ENCODE measurements at places on chromosomes 6 and 20.

DNA sequence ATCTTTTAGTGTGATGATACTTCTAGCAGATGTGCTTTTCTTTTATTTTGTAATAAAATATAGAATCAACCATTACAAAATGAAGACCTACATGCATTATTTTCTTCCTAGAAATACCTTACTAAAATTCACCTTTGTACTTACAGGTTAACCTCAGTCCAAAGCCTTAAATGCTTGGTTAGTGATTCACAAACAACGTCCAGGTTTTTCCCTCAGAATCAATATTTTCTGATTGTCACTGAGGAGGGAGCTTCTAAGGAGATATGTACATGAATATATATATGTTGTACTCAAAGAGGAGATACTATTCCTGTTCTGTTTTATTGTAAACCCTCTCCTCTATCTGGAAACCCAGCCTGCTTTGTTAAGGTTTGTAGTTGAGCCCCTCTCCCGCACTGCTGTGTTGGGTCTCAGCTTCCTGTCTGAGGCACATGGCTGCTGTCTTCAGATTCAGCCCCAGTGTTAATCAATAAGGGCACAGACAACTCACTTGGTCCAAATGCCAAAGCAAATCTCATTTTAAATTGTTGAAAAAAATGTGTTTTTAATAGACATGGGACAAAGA lies 33.9 kb upstream of the HS3ST5 start:
- DNase-seq: no peak

DNA sequence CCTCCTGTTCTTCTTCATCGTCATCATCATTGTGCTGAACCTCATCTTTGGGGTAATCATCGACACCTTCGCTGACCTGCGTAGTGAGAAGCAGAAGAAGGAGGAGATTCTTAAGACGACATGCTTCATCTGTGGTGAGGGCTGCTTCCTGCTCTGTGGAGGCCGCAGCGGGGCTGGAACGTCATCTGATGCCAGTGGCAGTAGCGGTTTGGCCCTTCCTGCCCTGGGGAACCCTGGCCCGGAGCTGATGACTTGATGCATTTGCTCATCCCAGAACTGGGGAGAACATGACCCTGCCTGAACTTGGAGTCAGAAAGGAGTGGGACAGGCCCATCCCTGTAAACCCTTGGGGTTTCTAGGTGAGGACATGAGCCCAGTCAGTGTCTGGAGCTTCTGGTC lies 18.7 kb downstream of the UQCC2 start:
- no peak for DNase-seq

DNA sequence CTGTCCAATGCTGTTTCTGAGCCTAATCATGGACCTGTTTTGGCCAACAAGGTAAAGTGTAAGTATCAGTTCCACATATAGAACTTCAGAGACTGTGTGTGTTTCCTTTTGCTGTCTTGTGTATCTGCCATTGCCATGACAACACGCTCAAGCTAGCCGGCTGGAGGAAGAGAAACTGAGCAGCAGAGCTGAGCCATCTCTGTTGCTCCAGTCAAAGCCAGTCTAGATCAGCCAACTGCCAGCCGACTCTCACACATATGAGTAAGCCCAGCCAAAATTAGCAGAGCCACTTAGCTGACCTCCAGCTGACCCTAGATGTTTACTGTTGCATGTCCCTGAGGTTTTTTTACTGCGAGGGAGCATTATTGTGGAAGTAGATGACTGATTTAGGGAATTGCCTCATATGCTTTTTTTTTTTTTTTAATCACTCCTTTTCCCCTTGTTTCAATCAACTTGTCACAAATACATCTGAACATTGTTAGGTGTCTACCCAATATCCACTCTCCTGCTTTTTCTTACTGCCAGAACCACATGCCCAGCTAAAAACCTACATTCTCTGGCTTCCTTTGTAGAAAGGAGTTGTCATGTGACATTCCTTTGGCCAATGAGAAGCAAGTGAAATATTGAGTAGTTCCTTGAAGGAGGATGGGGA lies 304.3 kb upstream of the SUPT3H start:
- DNase-seq: no peak

- DNase-seq: no peak
Observed at GRCh38 chr6:98486057-98486456, 348.3 kb upstream of the POU3F2 start.

- DNase-seq: no peak
Observed at GRCh38 chr6:67886036-67886707, 748.9 kb upstream of the ADGRB3 start.

Data from GOT3 (cell line).